ENCODE measurements at places on chromosomes 3 and 15.

- DNase-seq: no peak
Observed at GRCh38 chr15:54810496-54810895, 386.2 kb downstream of the RSL24D1 start.

- DNase-seq: no peak
Observed at GRCh38 chr3:189981668-189982067, 139.0 kb downstream of the P3H2 start.

DNA sequence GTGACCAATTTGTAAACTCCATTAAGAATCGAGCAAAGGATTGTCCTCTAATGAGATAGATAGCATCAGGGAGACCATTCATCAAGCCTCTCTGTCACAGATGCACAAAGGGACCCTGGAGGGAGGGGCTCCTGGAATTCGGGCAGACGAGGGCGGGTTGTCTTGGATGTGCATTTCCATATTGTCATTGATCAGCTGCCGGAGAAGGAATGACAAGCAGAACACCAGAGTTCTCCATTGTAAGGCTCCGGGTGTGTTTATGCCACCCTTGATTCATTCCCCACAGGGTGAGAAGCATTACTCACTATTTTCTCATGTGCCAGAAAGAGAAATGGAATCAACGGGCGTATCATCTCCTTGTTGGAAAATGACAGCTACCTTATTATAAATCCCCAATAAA, 167.5 kb downstream of the EBLN2 start:
- DNase-seq: no peak

- DNase-seq: no peak
Observed at GRCh38 chr3:135622215-135622614, 343.3 kb upstream of the PPP2R3A start.

DNA sequence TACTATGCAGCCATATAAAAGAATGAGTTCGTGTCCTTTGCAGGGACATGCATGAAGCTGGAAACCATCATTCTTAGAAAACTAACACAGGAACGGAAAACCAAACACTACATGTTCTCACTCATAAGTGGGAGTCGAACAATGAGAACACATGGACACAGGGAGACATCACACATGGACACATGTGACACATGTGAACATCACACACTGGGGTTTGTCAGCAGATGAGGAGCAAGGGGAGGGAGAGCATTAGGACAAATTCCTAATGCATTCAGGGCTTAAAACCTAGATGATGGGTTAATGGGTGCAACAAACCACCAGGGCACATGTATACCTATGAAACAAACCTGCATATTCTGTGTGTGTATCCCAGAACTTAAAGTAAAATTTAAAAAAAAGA, 408.0 kb downstream of the EPHB1 start:
- no peak for DNase-seq

GRCh38 chr3:157175691-157176507, 16.0 kb upstream of the CCNL1 start:
- DNase-seq: no peak

DNA sequence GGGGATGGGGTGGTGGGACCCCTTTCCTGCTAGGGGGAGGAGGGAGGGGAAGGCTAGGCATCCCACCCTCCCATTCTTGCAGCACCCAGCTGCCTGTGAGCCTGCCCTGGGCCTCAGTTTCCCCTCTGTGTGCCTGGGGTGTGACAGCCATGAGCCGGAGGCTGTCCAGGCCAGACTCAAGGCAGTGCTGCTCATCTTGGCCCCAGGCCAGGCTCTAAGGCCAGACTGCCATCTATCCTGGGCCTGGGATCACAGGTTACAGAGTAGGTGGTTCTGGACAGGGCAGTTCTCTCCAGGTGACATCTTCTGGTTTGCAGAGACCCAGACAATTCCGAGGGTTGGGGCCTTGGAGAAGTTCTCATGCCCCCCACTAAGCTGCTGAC, 3.3 kb upstream of the VILL start:
- DNase-seq: no peak

DNA sequence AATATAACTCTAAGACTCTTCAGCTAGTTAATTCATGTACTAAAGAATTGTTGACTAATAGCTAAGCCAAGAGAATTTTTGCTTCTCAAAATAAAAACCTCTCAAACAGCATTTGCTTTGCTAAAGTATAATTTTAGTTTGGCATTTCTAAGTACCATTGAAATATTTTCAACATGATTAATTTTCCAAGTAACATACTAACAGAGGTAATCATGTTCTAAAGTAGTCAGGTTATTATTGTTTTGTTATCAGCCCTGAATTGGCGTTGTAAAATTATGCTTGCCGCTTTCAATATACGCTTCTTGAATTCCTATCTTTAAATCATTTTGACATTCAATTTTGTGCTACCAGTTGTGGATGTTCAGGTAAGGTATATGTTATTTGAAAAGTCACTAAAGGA, 134.3 kb downstream of the CNTN6 start:
- DNase-seq: no peak

- no peak for DNase-seq
Observed at GRCh38 chr3:10976770-10977169, 15.8 kb upstream of the SLC6A1 start.

DNA sequence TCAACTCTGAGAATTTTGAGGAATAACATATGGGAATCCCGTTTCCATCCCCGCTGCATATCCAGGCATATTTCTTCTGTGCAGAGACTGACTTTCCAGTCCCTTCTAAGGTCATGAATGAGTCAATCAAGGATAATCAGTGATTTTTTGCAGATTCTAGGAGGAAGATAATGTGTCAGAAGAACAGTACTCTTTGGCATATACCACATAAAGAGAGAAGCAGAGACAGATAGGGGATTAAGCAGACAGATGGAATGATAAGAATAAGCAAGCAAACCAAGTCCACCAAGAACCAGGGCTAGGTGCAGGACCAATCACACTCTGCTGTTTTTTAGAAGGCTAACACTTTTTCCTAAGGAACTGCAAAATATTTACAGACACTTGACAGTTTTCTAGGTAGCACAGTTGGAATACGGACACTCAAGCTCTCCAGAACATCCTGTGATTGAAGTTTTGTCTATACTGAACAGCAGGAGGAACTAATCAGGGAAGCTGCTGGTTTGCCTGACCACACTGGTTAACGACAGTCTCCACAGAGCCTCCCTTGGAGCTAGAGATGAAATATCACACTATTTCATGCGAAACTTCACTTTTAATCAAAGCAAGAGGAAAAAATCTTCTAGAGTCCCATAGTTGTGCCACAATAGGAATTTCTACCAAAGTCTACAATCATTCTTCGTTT, 450.0 kb upstream of the KCNMB2 start:
- no peak for DNase-seq

GRCh38 chr3:171011109-171011872, 15.2 kb downstream of the SLC2A2 start:
- DNase-seq: no peak

DNA sequence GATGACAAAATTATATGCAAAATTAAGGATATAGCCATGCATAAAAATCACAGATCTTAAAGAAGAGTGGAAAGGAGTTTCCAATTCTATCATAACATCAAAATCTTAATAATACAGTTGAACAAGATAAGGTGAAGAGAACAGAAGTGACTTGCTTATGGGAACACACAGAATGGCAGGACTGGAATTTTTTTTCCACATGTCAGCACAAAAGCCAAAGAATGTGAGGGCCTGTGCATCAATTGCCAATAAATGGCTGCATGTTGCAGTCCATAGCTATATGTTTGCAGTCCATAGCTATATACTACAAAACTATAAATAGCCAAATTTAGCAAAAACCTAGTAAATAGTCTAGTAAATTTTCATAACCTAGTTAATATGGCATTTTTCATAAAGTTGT, 10.4 kb upstream of the MB21D2 start:
- DNase-seq: no peak

DNA sequence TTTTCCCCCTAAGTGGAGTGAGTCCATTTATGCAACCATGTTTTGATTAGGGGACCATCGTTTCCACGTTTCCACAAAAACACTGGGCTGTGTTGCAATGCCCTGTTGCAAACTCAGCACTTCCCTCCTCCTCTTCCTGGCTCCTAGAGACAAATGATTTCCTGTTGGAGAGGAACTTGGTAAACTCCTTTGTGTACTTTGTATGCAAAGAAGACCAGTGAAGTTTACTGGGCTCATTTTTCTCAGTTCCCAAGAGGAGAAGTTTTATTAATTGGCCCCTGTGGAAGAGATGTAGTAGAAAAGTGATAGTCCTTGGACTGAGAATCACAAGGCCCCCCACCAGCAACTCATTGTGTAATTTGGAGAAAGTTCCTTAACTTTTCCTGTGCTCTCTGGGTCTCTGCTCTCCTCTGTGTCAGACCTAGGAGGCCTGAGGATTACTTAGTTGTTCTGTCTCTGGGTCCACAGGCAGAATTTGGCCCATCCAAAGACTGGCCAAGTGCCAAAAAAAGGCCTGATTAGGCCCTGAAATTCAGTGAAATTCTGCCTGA, 95.0 kb downstream of the ATG7 start:
- DNase-seq: no peak

DNA sequence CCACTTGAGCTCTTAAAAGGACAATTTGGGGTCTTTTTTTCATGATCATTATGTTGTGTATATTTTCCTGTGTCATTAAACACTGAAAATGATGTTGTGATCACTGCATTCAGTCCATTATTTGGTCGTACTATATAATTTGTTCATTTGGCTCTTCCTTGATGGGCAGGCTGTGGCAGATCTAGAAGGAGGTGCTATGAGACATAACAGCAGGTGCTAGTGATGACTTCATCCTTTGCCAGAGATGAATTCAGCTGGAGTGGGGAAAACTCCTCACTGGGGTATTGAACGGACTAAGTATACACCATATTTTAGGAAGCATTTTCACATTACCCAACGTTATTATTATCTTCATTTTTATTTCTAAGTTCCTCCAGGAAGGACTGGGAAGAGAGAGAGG, 12.0 kb downstream of the CMTM7 start:
- peak; percentile 50 for DNase-seq

DNA sequence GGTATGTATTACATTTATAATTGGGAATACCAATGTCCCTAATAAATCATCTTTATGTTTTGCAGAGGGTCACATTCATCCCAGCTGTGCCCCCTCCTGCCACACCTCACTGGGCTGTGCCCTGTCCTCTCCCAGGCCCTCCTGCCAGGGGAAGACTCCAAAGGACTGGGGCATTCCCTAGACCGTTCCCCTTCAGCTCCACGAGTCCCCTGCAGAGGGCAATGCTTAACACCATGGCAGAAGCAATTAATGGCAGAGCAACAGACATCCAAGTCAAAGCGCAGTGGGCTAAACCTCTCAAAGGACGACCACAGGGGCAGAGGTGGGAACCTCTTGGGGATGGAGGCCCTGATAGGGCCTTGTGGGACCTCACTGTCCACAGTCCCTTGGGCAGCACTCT, 71.3 kb upstream of the SEC13 start:
- no peak for DNase-seq

DNA sequence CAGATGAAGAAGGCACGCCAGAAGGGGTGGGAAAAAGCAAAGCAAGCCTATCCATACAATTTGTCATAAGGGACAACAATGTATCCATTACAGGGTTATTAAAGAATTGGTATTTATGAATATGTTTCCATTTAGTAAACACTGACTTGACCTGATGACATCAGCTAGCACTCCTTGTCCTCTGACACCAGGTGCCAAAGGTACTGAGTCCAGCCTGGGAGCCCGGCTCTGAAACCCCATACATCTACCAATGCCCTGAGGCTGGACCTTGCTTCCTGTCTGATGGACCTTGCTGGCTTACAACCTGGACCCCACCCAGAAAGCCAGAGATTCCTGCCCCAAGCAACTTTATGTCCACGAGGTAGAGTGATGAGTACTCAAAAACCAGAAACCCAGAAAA, 263.0 kb upstream of the ATP11B start:
- no peak for DNase-seq

DNA sequence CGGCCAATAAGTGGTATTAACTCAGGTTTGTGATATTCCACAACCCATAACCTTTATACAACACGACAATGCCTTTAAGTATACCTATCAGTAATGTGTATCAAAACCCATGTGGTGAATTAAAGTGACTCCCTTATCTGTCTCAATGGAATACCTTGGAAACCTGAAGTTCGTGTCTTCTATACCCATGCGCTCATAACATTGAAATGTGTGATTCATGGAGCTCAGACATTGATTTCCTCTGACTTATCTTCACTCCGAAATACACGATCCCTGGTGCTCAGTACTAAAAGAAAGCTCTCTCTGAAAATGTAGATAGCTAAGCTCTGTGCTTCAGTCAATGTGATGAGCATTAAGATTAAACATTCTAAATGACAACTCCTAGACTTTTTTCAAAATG, 140.3 kb downstream of the TBC1D5 start:
- no peak for DNase-seq

DNA sequence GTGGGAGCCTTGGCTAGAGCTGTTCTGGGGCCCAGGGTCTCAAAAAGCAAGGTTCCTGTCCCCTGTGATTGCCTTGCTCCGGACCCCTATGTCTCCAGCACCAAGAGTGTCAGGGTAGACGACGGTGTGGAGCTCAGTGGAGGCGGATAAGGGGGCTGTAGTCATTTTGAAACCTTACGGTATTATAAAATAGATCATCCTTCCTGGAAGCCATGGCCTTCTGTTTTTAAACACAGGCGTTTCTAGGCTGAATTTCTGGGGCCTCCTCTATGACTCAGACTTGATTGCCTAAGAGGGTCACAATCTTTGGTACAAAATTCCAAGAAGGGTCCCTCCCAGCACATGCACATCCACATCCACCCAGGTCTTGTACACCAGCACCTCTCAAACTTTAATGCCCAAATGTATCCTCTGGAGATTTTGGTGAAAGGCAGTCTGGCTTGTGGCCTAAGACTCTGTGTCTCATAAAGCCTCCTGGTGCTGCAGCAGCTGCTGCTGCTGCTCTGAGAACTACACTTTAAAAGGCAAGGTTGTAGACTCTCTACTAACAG, 70.5 kb upstream of the XCR1 start:
- DNase-seq: no peak

- no peak for DNase-seq
Observed at GRCh38 chr15:31606931-31607497, 280.4 kb downstream of the KLF13 start.

DNA sequence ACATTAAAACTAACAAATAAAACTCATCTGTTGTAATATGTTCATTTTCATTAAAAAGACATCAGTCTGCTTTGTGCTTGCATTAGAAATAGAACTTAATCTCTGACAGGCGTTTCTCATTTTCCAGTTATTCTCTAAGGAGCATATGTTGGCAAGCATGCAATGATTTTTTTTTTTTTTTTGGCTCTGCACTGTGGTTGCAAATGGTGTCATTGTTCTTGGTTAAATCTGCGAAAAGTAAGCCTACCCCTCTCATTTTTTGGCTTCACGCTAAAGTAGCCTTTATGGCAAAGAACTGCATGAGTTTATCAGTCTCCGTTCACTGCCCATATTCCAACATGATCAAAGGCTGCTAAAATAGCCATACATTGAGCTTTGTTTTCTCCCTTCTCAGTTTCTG, 403.2 kb downstream of the MECOM start:
- no peak for DNase-seq

- peak; percentile 55 for DNase-seq
Observed at GRCh38 chr3:50519471-50520089, 16.1 kb upstream of the CACNA2D2 start.
